K562 (cell line): ENCODE measurements at places on chromosomes 4 and X. TPM values are rescaled to one million over a fixed set of nuclear protein-coding genes. Genes with fewer than 3 reads are reported as not detected.
A peak's percentile ranks its signal among the peaks of the same experiment; 100 is the strongest.

GRCh38 chr4:182449186-182449929, 206.2 kb downstream of the TENM3 start:
- no peaks in the 10 kb centered on the region for H3K36me3 ChIP-seq
- no peak for DNase-seq
- H3K4me1 ChIP-seq = no peaks in the 10 kb centered on the region

- H3K36me3 ChIP-seq = no peaks in the 10 kb centered on the region; the same call in 2 of the 3 replicates
- H3K4me3 ChIP-seq = no peak overlapping the region
- DNase-seq = peak; percentile 12
- H3K27ac ChIP-seq = peak overlapping the region; percentile 82
- H3K27me3 ChIP-seq = no peaks in the 10 kb centered on the region
Measured at GRCh38 chrX:125492439-125492838, 172.8 kb downstream of the TEX13C start.

Gene MAGEB6
- total RNA-seq = 0.11 TPM in 1 of 2 replicates, not detected in the other

Gene MAGEC1
- 36.9 and 37.0 TPM in 2 replicates for total RNA-seq

DNA sequence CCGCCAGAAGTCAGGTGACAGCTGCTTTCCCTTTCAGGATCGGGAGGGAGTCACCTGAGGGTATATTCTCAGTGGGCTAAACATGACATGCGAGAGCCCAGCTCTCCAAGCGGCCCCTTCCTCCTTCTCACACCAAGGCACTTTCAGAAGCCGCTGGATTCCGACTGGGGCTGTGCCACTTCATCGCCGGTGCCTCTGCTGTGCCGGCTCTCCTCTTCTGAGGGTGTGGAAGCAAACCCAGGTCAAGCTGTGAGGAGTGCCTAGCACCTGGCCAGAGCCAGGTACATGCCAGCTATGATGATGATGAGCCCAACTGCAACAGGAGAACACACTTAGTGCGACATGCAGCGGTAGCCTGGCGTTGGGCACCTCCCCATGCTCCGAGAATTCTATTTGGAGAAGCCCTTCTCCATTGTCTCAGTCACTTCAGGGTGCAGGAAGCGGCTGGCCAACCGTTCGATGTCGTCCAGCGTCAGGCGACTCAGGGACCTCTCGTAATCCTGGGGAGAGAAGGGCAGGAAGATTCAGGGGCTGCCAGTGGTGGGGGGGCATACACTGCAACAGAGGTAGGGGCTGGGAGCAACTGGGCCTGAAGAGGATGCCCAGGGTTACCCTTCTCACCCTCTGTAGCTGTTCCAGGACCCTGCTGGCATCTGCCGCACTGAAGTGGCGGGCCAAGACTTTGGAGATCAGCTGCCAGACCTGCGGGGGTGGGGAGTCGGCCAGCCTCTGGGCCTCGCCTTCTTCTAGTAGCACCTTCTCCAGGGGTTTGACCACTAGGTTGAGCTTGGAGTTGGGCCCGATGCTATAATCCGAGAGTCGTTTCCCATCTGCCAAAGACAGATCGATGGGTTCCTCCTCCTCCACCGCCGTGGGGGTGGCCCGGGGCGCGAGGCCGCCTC, 1.0 kb downstream of the UBL4A start:
- H3K4me1 ChIP-seq = peaks cover 83% of the 10 kb centered on the region
- DNase-seq = no peak
- peak overlapping the region; percentile 87 for H3K27ac ChIP-seq
- no peaks in the 10 kb centered on the region for H3K27me3 ChIP-seq
- peaks cover 50% of the 10 kb centered on the region for H3K36me3 ChIP-seq
- peak overlapping the region; percentile 83 for H3K4me3 ChIP-seq

DNA sequence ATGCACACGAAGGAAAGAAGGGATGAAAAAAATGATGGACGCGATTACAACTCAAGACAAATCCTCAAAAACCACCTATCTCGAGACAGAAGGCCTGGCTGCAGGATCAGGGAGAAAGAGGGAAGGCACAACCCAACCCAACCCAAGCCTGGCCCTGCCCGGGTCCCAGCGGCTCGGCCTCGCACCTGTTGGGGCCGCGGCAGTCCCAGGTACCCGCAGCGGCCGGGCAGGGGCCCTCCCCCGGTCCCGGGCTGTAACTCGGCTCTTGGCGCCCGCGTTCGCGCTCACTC, 464 bp downstream of the RASGEF1B start:
- peaks cover 19% of the 10 kb centered on the region for H3K4me1 ChIP-seq
- peak overlapping the region; percentile 64 for H3K4me3 ChIP-seq
- H3K27me3 ChIP-seq = peaks cover 17% of the 10 kb centered on the region
- no peak for DNase-seq

Gene GAGE12F
- 531 and 581 TPM in 2 replicates for total RNA-seq

Gene XAGE1A
- 58.9 and 59.0 TPM in 2 replicates for total RNA-seq

- no peak overlapping the region for H3K27ac ChIP-seq
- H3K36me3 ChIP-seq = peaks cover 35% of the 10 kb centered on the region; the same call in 2 of the 3 replicates
- no peaks in the 10 kb centered on the region for H3K27me3 ChIP-seq
- H3K4me3 ChIP-seq = no peak overlapping the region
- DNase-seq = no peak
Measured at GRCh38 chrX:110157444-110157843, 154.5 kb downstream of the TMEM164 start.

GRCh38 chr4:159220353-159220752, 117.5 kb downstream of the RAPGEF2 start:
- H3K4me3 ChIP-seq = no peak overlapping the region
- H3K4me1 ChIP-seq = no peaks in the 10 kb centered on the region
- no peaks in the 10 kb centered on the region for H3K36me3 ChIP-seq

Gene OPRPN
- not detected in 2 replicates for total RNA-seq

DNA sequence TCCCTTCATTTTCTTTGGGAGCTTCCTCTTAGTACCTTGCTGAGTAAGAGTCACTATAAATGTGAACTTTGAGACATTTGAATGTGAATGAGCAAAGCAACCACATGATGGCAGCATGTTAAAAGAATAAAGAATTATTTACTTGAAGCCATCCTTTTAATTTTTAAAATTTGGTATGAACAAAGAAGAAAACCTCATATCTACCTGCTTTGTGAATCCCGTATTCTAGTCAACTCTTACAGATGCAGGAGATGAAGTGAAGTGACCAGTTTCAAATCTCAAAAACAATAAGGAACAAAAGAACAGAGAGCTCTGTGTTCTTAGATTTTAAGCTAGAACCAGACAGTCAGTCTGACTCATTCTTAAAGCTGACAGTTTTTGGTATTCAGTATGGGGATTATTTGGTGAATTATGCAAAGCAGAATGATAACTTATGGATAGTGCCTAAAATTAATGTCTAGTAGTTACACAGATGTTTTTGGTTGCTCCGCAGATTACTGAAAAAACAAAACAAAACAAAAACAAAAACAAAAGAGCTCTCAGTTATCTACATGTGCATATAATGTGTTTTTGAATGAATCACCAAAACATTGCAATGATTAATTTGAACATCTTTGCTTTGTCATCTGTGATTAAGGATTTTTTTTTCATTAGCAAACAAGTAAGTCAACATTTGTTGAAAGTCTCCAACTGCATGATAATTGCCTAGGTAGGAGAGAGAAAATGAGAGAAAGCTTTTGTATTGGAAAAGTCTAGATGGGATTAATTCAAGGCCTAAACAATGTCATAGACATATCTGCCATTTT, 48.2 kb upstream of the H2AZ1 start:
- H3K27me3 ChIP-seq = no peaks in the 10 kb centered on the region; the same call in 1 of the 3 replicates
- H3K36me3 ChIP-seq = no peaks in the 10 kb centered on the region
- no peak overlapping the region for H3K4me3 ChIP-seq
- H3K27ac ChIP-seq = no peak overlapping the region

DNA sequence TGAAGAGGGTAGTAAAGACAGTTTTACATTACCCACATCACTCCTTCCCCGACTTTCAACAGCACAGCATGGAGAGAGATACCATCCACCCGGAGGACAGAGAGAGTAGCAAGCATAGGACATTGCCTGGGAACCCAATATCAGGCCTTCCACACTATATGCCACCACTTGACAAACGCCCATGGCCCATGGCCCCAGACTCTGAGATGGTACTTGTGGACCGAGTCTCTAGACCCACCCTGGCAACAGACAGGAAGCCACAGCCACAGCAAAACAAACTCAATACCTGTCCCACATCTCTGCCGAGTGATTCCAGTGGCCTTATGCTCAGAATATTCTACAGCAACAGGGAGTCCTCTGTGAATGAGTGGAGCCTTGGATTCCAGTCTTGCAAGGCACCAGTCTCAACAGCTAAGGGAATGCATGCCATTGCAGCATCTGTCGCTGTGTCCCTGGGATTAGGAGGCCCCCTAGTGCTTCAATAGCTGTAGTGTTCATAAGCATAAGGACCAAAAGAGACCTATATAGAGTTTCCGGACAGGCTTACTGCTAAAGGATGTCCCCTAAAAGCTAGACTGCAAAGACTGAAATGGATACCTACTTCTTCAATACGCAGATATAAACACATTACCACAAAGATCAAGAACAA, 14.7 kb upstream of the CT55 start:
- peak; percentile 54 for DNase-seq
- H3K4me1 ChIP-seq = no peaks in the 10 kb centered on the region
- no peak overlapping the region for H3K27ac ChIP-seq
- peaks cover 4% of the 10 kb centered on the region; the same call in 1 of the 2 replicates for H3K27me3 ChIP-seq
- no peak overlapping the region for H3K4me3 ChIP-seq

DNA sequence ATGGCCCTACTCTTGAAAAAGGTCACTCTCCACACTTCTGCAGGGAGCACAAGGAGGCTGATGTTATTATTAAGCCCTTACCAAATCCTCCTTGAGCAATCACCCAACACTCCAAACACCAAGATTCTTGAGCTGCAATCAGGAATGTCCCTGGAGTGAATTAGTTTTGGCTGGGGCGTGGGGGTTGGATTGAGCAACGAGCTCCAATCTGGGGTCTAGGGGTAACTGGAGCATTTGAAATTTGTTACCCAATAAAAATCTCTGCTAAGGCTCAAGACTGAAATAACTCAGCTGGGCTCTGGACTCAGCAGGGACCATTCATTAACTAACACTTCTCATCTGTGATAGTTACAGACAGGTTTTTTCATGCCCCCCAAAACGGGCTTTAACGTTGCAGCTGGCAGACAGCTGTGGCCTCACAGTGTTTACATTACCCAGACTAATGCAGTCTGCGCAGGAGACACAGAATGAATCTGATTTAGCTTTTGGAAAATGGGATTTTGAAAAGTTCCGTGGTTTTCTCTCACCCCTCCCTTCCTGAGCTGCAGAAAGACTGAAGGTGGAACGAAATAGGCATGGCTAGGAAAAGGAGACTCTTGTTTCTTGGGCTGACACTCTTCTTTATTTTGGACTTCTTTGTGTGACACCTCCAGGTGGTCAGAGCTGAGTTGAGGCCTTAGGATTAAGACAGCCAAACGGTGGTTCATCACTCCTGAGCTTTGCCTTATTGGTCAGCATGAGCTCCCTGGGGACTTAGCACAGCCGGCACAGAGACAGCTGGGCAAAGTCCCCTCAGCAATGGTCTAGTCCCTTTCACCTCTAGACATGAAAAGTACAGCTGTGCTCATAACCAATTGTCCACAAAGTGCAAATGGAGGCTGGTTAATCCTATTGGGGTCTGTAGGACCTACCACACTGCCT, 26.6 kb downstream of the PLAC1 start:
- no peaks in the 10 kb centered on the region for H3K36me3 ChIP-seq
- no peaks in the 10 kb centered on the region for H3K27me3 ChIP-seq
- no peak overlapping the region for H3K4me3 ChIP-seq

- H3K4me1 ChIP-seq = no peaks in the 10 kb centered on the region
- H3K27me3 ChIP-seq = no peaks in the 10 kb centered on the region
- H3K27ac ChIP-seq = no peak overlapping the region
- no peak overlapping the region for H3K4me3 ChIP-seq
- H3K36me3 ChIP-seq = no peaks in the 10 kb centered on the region
- DNase-seq = no peak
Measured at GRCh38 chr4:128444544-128445302, 157.1 kb upstream of the PGRMC2 start.

DNA sequence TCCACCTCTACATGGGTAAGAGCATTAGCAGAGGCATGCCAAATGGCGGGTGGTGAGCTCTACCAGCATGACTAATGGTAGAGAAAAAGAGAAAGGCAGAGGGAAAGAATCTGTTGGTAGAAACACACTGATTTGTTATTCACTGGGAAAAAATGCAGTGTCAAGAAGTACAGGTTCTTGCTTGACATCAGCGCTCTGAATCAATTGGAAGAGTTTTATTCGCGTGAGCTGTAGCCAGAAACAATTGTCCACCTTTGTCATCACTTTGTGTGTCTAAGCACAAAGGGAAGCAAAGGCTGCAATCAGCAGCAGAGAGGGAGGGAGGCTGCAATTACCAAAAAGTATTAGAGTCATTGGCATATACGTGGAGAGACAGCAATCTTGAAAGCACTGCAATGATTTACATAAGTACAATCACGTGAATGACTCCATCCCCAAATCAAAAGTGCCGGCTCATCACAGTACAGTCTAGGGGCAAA, 67.7 kb upstream of the HS3ST1 start:
- H3K4me3 ChIP-seq = no peak overlapping the region
- H3K4me1 ChIP-seq = no peaks in the 10 kb centered on the region
- H3K27me3 ChIP-seq = no peaks in the 10 kb centered on the region
- no peak for DNase-seq
- H3K36me3 ChIP-seq = no peaks in the 10 kb centered on the region

DNA sequence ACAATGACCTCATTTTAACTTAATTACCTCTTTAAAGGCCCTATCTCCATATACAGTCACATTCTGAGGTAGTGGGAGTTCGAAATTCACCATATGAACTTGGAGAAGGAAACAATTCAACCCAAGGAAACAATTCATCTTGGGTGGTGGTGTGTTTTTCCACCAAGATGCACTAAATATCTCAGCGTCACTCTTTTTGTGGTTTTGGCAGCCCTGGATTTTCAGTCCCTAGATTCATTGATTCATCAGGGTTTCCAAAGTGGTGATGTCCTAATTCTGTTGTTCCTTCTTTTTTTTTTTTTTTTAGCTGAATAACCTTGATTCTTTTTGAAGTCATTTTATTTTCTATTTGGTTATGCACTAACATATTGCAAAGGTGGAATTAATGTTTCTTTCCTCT, 162.6 kb upstream of the RAPGEF2 start:
- H3K27me3 ChIP-seq = peaks cover 5% of the 10 kb centered on the region; the same call in 2 of the 3 replicates
- H3K4me1 ChIP-seq = no peaks in the 10 kb centered on the region; the same call in 2 of the 3 replicates
- no peaks in the 10 kb centered on the region for H3K36me3 ChIP-seq
- H3K4me3 ChIP-seq = no peak overlapping the region

- no peak overlapping the region for H3K27ac ChIP-seq
- peaks cover 9% of the 10 kb centered on the region; the same call in 2 of the 3 replicates for H3K27me3 ChIP-seq
- no peaks in the 10 kb centered on the region for H3K36me3 ChIP-seq
- H3K4me3 ChIP-seq = no peak overlapping the region
- H3K4me1 ChIP-seq = no peaks in the 10 kb centered on the region
Measured at GRCh38 chr4:17701138-17701839, 80.1 kb downstream of the FAM184B start.

DNA sequence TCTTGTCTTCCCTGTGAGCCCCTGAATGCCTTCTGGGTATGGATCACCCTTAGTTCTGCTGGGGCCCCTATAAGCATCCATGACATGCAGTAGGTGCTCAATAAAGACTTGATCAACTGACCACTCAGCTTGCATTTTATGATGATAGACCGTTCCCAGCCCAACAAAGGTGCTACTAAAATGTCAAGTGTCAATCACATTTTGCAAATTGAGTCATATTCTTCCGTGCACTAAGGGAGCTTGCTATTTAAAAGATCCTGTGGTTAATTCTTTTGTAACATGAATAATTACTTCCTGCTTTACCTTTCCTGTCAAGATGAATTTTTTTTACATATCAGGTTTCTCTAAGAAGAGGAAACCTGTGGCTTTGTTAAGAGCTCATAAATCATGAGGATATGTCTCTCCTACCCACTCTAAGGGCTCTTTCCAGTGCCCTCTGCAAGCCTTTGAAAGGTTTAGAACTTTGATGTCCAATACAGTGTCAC, 47.6 kb downstream of the SH3KBP1 start:
- no peak for DNase-seq
- H3K36me3 ChIP-seq = no peaks in the 10 kb centered on the region
- no peaks in the 10 kb centered on the region for H3K27me3 ChIP-seq
- H3K27ac ChIP-seq = no peak overlapping the region

Gene FAM53A
- 1.6 and 2.0 TPM in 2 replicates for total RNA-seq
